NB4 (cell line): ENCODE measurements at places on chromosomes 3 and 15.

DNA sequence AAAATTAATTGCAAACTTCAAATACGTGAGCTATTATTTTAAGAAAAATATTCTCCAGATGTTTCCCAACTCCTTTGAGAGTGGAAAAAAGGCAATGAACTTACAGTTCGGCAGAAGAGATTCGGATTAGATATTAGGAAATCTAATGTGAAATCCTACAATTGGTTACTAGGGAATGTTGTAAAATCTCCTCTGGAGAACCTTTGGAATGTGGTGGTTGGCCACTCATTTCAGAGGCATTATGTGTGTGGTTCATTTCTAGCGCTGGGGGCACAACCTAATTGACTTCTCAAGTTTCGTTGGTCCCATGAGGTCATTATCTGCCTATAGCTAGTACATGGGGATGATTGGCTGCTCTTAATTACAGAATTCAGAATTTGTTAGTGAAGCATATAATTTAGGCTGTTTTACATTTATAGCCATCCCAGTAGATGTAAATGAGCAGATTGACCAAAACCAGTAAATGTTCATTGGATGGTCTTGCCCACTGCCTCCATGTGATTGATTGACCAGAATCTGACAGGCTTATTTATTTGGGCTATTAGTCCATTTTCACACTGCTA lies 34.6 kb upstream of the CMSS1 start:
- DNase-seq = no peak

DNA sequence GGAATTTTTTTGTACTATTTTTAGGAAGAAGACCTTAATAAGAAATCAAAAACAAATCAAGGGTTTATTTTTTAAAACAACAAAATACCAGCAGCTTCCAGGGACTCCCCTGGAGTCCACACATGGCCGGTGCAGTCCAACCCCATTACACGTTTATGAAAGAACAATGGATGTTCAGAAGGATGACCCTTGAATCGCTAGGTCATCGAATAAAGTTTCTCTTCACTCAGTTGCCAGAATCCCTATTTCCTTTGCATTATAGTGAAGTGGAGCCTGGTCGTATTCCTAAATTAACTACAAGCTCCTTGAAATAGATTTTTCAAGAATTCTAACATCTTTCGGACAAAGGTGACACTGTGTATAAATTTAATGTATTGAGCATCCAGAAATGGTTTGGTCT lies 95.1 kb downstream of the BDH1 start:
- no peak for DNase-seq

- peak; percentile 9 for DNase-seq
Measured at GRCh38 chr3:127479449-127479848, 111.1 kb downstream of the TPRA1 start.

- peak; percentile 89 for DNase-seq
Measured at GRCh38 chr15:66617137-66618090, 51.6 kb upstream of the LCTL start.

DNA sequence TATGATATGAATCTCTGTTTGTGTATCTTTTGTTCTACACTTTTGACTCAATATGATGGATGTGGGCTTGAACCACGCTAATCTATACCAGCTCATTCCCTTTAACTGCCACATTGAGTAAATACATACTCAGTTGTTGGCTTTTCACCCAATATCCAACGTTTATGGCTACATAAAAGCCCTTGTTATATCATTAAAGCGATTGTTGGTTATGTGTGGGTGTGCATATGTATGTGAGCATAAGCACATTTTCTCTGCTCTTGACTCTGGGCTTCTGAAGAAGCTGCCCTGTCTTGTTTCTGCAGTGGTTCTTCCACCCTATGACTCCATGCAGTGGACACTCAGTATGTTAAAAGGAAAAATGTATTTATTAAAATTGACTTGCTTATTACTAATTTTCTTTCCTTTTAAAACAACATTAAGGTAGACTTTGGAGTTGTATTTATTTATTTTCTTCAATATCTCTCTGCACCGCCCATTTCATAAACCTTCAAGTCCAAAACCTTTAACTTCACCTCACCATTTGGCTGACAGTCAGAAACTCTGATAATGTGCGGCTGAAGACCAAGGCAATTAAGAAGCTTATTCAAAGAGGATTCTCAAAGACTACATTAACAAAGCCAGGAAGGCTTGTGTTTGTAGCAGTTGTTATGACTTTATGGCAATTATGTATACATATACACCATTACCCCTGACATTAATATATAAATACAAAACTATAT lies 156.1 kb downstream of the THRB start:
- DNase-seq = no peak

DNA sequence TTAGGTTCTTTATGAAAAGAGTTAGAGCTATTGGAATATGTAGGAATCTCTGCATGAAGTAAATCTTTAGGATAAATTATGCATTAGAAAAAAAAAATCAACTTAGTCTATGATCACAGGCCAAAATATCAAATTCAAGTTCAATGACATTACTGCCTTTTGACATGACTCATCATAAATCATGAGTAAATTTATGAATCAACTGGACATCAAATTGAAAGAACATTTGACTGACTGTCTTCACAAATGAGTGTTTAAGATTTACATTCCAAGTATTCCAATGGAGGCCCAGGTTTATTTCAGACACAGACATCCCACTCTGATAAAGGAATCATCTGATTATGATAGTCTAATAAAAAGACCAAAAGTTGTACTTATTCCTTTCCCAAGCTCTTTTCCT lies 192.8 kb upstream of the TTC14 start:
- DNase-seq = no peak

- DNase-seq = no peak
Measured at GRCh38 chr3:53665608-53666425, 171.4 kb downstream of the CACNA1D start.

DNA sequence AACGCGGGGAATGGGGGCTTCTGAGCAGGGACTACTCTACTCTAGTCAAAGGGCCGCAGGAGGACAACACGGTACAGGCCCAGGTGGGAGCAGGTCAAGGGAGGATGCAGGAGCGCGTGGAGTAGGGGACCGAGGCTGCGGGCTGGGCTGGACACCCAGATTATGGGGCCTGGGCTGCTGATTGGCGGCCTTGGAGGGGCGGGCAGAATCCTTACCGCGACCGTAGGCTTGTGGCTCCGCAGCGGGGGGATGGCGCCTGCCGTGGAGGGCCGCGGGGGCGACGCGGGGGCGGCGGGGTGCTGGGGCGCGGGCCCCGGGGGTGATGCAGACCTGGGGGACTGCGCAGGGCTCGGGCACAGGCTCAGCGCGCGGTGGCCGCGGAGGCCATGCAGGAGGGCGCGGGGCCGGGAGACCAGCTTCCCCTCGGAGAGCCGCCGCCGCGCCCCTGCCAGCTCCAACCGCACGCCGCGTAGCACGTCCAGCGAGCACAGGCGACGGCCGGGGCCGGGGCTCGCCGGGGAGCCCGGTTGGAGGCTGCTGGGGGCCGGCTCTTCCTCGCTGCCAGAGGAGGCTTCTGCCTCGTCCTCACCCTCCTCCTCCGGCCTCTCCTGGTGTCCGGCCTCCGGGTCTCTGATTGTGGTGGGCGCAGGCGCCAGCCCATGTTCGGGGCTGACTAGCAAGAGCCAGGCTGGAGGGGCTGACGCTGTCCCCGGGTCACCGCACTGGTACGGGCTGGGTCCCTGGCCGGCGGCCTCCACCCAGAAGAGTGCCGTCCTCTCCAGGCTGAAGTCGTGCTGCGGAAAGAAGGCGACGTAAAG lies 12.9 kb downstream of the UBAP1L start:
- no peak for DNase-seq

DNA sequence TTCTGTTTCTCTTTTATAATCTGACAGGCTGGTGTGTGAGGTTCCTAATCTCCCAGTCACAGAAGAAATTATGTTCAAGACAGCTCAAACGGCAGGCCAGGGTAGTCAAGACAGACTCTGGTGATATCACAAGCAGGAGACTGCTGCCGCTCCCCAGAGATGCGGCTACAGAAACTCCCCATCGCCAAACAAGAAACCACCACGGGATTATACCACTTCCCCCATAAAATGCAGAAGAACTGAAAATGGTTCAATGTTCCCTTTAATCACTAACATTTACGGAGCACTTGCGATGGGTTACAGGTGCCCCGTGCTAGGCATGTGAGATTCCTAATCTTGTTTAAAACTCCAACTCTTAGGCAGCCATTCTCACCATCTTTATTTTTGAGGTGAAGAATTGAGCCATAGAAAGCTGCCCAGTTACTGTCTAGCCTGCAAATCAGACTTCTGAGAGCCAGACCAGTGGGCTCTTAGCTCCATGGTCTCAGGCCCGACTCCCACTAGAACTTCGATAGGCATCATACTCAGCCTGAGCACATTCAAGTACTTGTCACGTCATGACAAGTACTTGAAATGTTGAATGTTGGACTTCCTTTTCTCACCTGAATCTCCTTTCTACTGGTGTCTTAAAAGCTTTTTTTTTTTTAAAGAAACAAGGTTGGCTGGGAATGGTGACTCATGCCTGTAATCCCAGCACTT lies 58.4 kb downstream of the TBC1D2B start:
- peak; percentile 94 for DNase-seq

DNA sequence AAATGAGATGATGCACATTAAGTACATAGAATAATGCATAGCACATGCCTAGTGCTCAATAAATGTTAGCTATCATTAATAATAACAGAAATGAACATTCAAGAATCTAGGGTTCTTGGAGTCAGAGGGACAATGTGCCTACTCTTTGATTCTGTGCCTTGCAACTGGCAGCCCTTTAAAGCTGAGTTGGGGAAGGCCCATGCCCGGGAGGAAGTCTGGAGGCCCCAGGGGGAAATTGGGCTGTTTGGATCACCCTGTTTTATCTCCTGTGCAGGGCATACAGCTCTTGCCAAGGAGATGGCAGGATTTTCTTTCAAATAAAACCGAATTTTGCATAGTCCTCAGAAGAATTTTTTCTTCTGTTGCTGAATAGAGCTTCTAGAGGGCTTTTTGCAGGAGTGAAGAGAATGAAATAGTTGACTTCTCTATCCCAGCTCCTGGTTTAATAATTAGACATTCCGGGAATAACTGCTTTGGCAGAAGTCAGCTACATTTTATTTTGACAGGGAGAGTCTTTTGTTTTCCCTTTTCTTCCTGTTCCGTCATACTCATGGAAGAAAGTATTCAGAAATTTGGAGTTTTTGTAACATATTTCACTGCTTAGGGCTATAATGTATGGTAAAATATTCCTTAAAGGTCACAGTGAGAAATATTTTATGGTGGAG lies 18.0 kb upstream of the KCNAB1 start:
- no peak for DNase-seq

DNA sequence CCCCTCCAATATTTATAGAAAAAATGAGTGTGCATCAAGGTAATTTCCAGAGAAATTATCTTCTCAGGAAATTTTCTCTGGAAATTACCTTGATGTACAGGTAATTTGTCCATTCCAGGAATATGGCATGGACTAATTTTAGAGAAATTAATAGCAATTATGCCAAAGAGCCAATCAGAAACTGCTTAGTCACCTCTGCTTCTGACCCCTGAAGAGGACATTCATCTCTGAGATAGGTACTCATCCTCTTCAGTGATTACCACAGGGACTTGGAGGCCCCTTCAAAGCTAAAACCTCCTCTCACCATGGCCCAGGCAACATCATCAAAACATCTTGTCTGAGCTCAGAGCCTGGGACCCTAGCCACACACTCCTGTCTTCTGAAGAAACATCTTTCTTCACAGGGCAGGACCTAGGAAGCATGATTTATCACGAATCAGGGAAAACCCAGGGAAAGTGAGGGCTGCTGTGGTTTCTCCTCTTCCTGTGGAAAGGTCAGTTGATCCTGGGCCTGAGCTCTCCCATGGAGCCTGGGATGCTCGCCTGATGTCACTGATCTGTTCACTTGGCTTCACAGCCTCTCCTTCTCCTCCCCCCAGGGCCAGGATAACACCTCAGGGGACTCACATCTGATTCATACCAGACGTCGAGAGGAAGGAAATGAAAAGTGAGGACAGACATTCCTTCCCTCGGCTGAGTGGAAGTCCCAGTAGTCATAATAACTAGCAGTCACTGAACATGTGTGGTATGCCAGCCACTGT lies 210.5 kb downstream of the DTWD1 start:
- DNase-seq = no peak

- no peak for DNase-seq
Measured at GRCh38 chr15:68930268-68931022, at the start of gene SPESP1. SPESP1 (plus strand) TSS chr15:68930525; CDS start chr15:68930654, 129 bp downstream.

DNA sequence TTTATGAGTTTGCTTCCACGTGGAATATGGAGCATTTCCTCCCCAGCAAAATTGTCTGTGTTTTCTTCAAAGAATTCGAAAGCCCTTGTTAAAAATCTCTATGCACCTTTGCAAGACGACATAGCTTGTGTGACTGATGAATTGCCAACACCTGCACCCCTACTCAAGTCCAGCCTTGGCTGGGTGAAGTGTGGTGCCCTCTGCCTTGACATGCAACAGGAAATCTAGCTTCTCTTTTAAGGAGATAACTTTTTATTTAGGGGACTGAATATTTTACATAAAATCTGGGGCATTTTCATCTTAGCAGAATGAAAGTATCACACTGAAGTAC lies 647 bp downstream of the HMG20A start:
- DNase-seq = peak; percentile 57

DNA sequence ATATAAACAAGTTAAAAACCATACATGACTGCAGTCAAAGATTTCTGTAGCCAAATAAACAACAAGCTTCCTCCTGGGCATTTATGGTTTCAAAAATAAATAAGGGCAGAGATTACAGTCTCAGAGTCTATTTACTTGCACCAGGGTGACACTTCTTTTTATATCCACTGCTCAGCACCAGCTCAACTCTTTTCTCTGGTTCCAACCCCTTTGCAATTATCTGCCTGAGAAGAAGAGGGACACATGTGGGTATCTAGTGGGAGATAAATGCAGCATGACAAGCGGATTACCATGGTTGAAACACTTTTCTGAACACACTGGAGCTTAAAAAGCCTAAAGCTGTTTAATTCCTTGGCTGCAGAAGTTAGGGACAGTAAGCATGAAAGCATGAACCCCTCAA lies 311.5 kb downstream of the CNTN3 start:
- DNase-seq = no peak

DNA sequence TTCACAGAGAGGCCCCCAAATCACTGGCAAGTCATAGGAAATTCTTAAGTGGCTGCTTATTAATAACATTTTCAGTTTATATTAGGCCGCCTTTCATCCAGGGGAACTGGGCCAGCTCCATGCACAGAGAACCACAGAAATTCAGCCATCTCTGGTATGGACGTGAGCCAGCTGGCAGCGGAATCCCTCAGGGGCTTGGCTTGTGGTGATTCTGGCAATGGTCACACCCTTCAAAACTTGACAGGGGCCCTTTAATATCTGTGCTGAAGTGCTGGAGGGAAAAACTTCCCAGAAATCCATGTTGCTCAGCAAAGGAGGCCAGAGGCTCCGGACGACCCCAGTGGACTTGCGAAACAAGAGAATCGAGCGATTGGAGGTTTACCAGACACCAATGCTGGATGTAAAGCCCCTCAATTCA lies 11.3 kb downstream of the PRICKLE2 start:
- no peak for DNase-seq
